Activated CD4-positive, alpha-beta T cell treated with anti-CD3 and anti-CD28 coated beads, Interleukin-2, Interleukin-4, amounts not matched to agents 100 ng/mL and 50 ng/mL, durations not matched to agents 16 hours and 8 hours (primary cell): ENCODE measurements at places on chromosomes 3 and 15.

- DNase-seq: no peak
Observed at GRCh38 chr3:133896002-133896761, 500 bp upstream of the RAB6B start.

GRCh38 chr3:30400926-30401325 is 205.5 kb upstream of the TGFBR2 start:
- no peak for DNase-seq

DNA sequence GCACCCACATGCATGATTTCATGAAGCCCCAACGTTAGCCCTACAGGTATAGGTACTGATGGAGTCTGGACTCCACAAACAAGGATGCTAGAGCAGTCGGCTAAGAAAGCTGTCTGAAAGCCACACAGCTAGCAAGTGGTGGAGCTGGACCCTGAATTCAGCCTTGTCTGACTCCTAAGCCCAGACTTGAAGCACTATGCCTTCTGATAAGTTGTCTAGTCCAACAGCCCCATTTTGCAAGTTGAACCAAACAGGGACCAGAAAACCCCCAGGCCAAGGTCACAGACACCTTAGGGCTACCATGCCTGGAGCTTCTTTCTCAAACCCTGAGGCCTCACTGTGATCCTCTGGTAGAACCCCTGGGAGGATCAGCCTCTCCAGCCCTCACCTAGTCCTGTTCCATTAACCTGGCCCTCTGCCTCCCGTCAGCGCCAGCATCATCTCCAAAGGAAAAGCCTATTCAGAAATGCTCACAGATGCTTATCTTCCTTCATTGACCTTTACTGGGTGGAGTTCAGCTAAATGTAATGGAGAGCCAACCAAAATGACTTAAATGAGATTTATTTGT is 1.7 kb upstream of the SLCO2A1 start:
- no peak for DNase-seq

DNA sequence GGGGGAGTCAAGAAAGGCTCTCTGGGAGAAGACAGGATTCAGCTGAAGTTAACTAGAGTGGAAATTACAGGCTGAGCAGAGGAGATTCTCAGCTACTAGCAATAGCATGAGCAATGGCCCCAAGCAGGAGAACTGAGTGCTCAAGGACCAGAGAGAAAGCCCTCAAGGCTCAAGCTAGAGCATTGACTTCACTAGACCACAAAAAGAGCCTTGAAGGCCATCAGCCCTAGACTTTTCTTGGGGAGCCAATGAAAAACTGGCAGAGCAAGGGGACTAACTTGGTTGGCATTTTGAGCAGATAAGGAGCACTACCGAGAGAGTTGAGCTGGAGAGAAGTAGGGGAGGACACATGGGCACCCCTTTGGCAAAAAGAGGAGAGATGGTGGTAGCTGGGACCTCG is 277.6 kb downstream of the FEZF2 start:
- DNase-seq: no peak

GRCh38 chr15:28125673-28126651 is 26.8 kb upstream of the OCA2 start:
- DNase-seq: peak; percentile 46
